Head of caudate nucleus (tissue), 42 donors: ENCODE measurements at places on chromosomes 12 and 14.

GRCh38 chr14:82546401-82546800 lies 1012.7 kb upstream of the SEL1L start:
- DNase-seq = no peak

- peak; percentile 48 for DNase-seq
Measured at GRCh38 chr12:93536766-93537488, 35.5 kb upstream of the SOCS2 start.

GRCh38 chr14:103450416-103450815 lies 65.2 kb downstream of the MARK3 start:
- DNase-seq = no peak

DNA sequence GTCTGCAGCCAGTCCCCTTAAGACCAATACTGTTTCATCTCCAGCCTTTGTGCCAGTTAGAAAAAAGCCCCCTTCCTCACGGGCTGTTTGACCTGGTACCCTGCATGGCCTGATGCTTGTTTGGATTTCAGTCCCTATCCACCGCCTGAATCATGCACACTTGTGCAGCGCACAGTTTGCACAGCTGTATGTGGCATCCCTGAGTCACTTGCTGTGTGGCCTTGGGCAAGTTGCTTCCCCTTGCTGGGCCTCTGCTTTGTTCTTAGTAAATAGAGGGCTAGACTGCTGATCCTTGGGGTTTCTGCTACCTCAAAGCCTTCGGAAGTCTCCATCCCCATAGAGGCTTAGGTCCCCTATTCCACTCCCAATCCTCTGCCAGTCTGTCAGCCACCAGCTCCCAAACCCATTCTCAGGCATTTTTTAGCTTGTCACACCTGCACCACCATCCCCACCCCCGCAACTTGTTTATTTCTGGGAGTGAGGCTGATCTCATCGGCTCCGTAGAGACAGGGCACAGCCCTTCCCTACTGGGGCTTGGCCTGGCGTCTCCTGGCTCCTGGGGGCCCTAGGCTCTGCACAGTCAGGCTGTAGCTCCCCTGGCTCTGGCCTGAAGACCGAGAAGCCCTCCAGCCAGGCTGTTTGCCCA lies 8.8 kb downstream of the KRT80 start:
- DNase-seq = no peak

DNA sequence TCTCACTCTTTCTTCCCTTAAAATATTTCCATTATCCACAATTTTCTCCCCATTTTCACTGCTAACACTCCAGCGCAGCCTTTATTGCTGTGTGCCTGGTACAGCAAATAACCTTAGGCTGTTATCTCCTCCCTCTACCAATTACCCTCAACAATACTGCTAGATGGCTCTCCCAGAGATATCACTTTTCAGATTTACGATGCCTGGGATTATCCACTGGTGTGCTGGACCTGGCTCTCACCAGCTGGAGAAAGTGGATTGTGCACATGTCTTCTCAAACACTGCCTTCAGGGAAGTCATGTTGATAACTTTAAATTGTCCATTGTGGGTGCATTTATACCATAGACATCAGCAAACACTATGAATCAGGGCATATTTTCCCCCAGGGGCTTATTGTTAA lies 101.9 kb upstream of the ADAMTS20 start:
- DNase-seq = no peak

DNA sequence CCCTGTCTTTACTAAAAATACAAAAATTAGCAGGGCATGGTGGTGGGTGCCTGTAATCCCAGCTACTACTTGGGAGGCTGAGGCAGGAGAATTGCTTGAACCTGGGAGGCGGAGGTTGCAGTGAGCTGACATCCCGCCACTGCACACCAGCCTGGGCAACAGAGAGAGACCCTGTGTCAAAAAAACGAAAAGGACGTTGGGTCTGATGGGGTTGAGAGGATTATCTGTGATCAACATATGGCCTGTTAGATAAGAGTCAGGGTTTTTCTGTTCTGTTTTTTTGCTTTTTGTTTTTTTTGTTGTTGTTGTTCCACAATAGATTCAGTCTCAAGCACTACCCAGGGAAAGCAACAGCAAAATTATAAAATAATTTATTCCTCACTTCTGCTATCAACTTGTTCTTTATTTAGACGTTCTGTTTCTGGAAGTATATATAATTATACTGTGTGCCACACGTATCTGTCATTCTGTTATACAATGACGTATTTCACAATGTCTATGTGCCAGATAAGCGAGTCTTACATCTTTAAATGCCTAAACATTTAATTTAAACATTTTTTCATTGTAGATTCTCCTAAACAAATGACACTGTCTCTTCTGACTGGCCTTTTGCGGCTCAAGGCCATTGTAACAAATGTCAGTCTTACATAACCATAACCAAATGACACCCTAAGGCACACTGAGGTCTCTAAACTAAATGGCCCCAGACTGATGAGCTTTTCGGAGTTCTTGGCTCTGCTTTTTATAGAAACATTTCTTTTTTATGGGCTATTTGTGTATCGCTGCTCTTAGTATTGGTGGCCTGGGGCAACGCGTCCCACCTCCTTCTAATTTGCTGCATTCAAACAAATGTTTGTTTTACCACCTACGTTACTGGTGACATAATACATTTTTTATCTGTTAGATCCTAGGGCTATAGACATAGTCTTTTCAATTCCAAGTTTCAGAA lies 7.2 kb upstream of the P2RX4 start:
- no peak for DNase-seq

- no peak for DNase-seq
Measured at GRCh38 chr12:13195785-13196129, 769 bp upstream of the EMP1 start.

GRCh38 chr12:131674373-131674772 lies 36.5 kb upstream of the SFSWAP start:
- no peak for DNase-seq

- peak; percentile 96 for DNase-seq
Measured at GRCh38 chr12:49187184-49187583, 1.7 kb downstream of the TUBA1A start.

DNA sequence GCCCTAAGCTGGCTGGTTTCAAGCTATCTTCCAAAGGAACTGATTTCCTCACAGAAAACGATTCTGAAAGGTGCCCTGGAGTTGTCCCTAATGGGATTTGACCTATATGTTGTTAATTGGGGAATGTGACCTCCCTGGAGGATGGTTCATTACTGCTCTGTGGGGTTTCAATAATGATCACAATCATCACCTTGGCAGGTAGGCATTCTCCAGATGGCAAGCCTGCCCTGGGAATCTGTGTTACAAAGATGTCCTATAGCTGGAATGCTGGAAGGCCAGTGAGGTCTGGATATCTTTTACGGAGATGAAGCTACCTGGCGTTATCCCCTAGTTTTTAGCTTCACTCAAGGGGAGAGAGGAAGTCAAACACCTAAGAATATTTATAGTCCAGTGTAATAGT lies 167.6 kb downstream of the TTC8 start:
- DNase-seq = no peak

DNA sequence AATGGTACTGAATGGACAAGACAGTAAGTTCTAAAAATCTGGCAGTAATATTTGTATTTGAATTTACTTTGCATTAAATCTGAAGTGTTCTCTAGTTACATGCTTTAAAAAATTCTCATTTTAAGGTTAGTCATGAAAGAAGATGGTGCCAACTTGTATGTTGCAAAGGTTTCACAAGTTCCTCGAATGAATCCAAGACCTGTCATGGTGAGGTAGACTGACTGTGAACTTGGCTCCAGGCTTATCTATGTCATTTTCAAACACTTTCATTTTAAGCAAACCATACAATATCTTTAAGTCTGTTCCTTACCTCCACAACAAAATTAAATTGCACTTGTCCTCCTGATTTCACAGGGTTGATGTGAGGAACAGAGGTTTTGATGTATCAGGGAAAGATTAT lies 23.4 kb downstream of the CLEC2D start:
- no peak for DNase-seq

GRCh38 chr12:19908830-19909229 lies 459.5 kb upstream of the PDE3A start:
- no peak for DNase-seq

DNA sequence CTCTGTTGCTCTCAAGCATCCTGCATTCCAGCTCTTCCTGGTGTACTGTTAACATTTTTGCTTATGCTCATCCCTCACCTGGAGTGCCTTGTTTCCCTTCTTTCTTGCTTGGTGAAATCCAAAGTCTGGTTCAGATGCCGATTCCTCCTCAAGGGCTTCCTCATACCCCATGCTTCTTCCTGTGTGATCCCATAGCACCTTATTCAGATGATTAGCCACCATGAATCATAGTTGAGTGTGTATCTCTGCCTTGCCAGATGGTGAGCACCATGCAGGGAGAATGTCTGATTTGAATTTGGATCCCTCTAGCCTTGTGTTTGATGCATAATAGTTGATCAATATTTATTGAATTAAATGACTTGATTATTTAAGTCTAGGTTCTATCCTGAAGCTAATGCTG lies 39.4 kb upstream of the ANO4 start:
- no peak for DNase-seq

DNA sequence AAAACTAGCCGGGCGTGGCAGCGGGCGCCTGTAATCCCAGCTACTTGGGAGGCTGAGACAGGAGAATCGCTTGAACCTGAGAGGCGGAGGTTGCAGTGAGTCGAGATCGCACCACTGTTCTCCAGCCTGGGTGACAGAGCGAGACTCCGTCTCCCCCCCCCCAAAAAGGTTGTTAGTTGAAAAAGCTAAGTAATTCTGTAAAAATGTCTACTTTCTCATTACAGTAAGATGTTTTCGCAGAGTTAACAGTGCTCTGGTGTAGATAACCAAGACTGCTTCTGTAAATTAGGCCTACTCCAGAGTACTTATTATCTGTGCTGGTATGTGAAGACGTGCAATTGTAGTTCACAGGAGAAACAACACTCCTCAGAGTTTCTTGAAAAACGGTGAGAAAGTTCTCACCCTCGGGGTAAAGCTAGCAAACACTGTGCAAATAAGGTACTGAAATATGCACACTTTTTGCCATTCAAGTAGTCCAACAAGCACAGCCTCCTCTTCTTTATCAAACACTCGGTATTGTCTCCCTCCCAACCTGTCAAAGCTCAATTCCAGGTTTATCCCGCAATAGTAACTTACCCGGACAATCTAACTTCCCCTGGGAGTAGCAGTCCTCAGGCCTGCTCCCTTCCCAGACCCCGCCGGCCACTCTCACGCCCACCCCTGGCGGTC lies 974 bp downstream of the BTBD7 start:
- DNase-seq = no peak

- no peak for DNase-seq
Measured at GRCh38 chr14:101121508-101122139, 218.1 kb upstream of the RTL1 start.

DNA sequence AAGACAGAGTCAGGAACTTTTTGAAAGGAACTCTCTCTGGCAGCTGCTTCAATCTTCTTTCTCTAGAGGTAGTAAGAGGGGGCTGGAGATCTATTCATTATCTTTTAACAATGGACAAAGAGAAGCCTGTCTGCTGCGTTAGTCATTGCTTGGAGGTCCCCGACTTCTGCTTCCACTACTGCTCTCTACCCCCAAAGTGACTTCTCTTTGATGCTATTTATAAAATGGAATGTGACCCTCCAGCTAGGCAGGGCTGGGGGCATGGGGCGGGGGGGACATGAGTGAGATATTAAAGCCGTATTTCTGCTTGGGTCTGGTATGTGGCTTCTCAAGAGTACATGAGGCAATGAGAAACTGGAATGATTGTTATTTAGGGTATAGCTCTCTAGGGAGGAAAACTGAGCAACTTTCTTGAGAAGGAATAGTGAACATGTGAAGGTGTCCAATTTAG lies 41.4 kb upstream of the NUDT4 start:
- DNase-seq = no peak

DNA sequence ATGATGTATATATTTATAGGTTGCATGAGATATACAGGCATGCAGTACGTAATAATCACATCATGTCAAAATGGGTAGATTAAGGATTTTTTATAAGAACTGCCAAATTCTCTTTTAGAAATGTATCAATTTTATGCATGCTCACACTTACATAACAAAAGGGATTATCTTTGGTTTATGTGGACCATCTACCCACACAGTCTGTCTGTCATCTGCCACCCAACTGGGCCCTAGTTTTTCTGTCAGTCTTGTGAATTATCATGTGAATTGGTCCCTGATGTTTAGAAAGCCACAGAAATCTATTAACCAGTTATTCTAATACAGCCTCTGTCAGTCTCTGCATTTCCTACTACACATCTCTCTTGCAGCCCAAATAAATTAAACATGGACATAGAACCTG lies 133.4 kb downstream of the ACSS3 start:
- no peak for DNase-seq

DNA sequence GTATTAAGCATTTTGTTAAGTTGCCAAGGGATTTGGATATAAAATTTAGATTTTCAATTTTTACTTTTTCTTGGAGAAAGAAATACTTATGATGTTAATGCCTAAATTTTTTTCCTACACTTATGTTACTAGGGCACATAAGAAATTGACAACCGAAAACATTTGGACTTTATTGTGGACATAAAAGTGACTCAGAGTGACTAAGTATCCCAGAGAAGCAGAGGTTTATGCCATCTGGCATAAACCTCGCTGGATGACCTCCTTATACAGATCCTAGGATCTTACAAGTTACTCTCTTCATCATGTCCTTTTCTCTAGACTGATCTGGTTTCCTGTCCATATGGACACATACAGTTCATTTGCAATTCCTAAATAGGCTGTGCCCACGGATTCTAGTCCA lies 89.8 kb downstream of the RERG start:
- DNase-seq = no peak

GRCh38 chr12:45276154-45276755 lies 60.4 kb downstream of the ANO6 start:
- no peak for DNase-seq

GRCh38 chr14:49221316-49221715 lies 364.9 kb downstream of the RPS29 start:
- DNase-seq = no peak

- DNase-seq = no peak
Measured at GRCh38 chr12:6840330-6840729, 395 bp upstream of the GNB3 start.

- DNase-seq = no peak
Measured at GRCh38 chr14:96681829-96682228, 115.4 kb upstream of the VRK1 start.

- no peak for DNase-seq
Measured at GRCh38 chr14:52018970-52019369, 29.6 kb downstream of the RTRAF start.

- no peak for DNase-seq
Measured at GRCh38 chr12:110508071-110508586, 6.0 kb downstream of the RAD9B start.

- no peak for DNase-seq
Measured at GRCh38 chr12:68290126-68290525, 36.7 kb upstream of the IL22 start.

GRCh38 chr12:46557539-46558373 lies 185.2 kb upstream of the SLC38A2 start:
- no peak for DNase-seq

DNA sequence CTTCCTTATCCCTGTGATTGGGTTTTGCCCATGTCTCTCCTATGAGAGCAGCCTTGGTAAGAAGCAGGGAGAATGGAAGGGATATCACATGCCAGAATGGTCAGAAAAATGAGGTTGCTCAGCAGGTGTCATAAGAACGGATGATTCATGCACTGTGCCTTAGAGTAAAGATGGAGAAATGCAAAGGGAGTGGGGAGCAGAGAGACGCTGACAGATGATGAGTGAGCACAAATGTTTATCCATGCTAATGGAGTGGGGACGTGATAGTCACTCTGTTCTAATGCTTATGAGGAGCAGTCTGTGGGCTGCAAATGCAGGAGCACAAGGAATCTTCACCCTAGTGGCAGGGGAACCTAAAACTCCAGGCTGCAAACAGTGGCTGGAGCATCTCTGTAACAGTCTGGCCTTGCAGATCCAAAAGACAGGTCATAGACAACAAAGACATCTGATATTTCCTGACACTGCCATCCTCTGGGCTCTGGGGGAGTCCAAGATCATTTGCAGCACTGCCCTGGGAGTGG lies 243.2 kb downstream of the CACNA1C start:
- no peak for DNase-seq

- no peak for DNase-seq
Measured at GRCh38 chr14:96848011-96848410, 50.8 kb downstream of the VRK1 start.
